HT-29 (cell line): ENCODE measurements at places on chromosomes 7 and 10.

GRCh38 chr7:137545059-137545716 is 201.7 kb upstream of the PTN start:
- DNase-seq = no peak

GRCh38 chr10:4088354-4089066 is 303.5 kb upstream of the KLF6 start:
- DNase-seq = no peak

- peak; percentile 75 for DNase-seq
Measured at GRCh38 chr10:30028006-30028737, 31.2 kb downstream of the JCAD start.

GRCh38 chr7:120254845-120255244 is 18.1 kb upstream of the KCND2 start:
- no peak for DNase-seq

GRCh38 chr10:106000721-106001120 is 1163.8 kb downstream of the SORCS1 start:
- no peak for DNase-seq

GRCh38 chr7:34242391-34242790 is 337.1 kb downstream of the BMPER start:
- DNase-seq = no peak

DNA sequence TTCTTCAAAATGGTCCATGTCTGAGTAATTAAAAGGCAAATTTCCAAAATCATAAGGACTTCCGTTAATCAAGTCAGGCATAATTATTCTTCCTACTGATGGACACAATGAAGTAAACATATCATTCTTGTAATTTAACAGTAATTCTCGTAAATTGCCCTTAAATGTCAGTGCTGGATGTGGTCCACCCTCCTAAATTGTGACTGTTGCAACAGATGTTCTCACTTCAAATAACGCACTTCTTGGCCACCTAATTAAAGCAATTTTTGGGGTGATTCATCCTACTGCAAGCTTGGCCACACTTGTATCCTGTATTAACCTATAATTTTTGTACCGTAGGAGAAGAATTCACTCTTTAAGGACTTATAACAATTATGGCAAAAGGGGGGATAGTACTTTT is 1.9 kb downstream of the COL1A2 start:
- DNase-seq = no peak

- no peak for DNase-seq
Measured at GRCh38 chr10:42958142-42958868, 118.6 kb upstream of the RET start.

GRCh38 chr7:6652446-6653011 is 15.4 kb downstream of the ZNF316 start:
- no peak for DNase-seq

DNA sequence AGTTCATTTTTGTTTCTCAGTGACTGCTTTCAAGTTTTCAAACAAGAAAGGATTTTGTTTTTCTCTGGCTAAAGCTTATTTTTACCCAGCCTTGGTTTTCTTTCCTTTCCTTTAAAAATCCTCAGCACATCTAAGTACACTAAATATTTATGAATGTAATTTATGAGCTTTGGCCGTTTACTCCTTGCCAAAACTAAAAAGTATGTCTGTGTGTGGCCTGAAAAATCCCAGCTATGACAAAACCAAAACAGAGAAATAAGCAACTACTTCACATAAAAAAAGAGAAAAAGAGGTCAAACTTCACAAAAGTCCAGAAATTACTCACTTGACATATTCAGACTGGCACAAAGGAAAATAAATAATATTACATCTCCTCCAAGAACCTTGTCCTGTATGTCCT is 365.1 kb upstream of the NFE2L3 start:
- DNase-seq = no peak

DNA sequence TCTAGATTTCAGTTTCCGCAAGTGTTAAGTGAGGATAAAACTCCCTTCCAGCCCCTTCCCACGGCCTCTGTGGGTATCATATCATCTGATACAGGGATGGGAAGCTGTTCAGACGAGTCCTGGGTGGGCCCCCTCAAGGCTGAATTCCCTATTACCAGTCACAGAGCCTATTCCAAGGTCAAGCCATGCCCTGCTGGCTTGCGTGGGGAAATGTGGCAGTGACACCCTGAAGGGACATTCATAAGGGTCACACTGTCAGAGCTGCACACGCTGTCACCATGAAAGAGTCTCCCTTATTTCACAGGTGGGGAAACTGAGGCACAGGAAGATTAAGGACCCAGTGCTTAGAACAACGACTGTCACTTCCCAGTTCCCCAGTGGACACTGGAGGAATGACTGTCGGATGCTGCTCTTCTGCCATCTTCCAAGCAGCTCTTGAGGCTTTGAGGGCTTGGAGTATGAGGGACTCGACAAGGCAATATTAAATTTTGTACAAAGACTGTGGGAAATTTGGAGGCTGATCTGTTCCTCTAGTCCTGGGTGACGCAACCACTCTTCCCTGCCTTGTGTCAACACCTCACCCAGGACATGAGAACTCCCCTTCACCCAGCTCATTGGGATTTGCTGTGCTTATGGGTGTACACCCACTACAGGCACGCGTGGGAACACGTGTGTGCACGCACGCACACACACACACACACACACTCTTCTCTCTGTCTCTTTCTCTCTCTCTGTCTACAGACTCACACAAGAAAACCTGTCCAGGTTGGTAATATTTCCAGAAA is 386.0 kb downstream of the RPS24 start:
- no peak for DNase-seq

DNA sequence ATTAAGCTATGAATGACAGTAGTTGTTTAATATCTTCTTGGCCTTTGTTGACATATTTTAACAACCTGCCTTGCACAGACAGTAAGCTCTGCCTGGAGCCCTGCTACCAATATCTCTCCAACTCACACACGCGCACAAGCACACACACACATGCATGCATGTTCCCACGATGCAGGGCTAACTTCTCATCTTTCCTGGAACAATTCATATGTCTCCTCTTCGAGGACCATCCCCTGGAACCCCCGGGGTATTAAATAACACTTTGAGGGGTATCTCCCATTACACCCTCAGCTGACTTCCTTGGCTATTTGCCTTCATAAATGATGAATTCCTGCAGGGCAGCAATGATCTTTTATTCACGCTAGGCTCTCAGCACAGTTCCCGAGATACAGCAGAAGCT is 258.0 kb downstream of the TRIL start:
- no peak for DNase-seq

GRCh38 chr7:77327067-77327931 is 88.8 kb downstream of the GSAP start:
- DNase-seq = peak; percentile 19

- no peak for DNase-seq
Measured at GRCh38 chr7:13875496-13876074, 113.9 kb downstream of the ETV1 start.

- DNase-seq = peak; percentile 53
Measured at GRCh38 chr10:86523348-86523747, 1.8 kb upstream of the WAPL start.

DNA sequence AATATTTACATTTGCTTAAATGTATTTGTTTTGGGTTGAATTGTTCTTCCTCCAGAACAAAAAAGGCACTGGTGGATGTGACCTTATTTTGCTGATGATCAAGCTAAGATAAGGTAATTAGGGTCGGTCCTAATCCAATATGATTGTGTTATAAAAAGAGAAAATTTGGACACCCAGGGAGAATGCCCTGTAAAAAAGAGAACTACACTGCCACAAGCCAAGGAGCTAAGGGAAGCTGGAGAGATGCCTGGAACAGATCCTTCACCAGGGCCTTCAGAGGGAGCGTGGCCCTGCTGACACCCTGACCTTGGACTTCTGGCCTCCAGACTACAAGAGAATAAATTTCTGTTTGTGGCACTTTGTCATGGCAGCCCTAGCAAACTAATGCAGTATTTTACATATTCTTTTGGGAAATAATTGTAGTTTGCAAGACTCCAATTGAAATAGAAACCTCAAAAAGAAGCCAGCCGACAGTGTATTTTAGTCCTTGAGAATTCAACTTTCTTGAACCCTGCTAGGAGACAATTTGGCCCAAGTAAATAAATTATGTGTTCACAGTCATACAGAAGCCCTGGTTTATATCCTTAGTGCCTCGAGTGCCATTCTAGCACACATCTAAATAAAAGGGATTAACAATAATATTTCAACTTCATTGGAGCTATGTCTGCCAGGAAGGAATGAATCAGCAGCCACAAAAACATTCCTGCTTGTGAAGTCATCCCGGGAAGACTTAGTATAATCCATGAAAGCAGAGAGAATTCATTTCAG is 164.6 kb downstream of the PKD1L1 start:
- DNase-seq = peak; percentile 64

DNA sequence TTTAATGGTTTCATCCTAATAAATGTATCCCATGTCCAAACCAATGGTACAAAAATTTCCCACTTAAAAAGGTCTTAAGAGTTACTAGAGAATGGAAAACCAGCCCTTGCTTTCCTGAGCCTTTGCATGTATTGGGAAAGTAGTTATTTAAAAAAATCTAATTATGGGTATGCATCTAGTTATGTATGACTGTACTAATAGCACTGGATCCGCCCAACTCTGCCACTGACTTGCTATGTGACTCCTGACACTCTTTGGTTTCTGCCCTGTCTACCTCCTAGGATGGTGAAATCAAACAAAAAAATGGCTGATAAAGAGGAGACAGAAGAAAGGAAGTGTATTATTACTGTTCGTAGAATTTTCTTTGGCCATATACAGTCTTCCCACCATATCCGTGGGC is 110.4 kb upstream of the CCDC6 start:
- DNase-seq = no peak

DNA sequence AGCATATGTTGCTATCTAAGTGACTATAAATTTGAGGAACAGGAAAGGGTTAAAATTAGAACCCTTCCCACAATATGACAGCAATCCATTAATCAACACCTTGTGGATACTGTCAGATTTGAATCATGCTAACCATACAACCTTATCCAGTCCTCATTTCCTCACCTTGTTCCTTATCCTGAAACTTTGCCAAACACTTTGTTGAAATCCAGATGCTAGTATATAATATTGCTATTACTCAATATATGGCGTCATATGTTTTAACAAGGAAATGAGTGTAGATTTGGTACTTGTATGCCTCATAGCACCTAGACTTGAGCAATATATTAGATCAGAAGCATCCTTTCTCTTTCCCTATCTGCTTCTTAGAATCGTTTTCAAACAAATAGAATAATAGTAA is 66.3 kb upstream of the SLC25A13 start:
- no peak for DNase-seq
